WTC11 (cell line): ENCODE measurements at places on chromosomes 12 and 14.

- no peak for DNase-seq
Measured at GRCh38 chr12:9363145-9363544, 154.9 kb upstream of the PZP start.

- DNase-seq, result no peak
Measured at GRCh38 chr14:97718886-97719442, 921.8 kb downstream of the VRK1 start.

DNA sequence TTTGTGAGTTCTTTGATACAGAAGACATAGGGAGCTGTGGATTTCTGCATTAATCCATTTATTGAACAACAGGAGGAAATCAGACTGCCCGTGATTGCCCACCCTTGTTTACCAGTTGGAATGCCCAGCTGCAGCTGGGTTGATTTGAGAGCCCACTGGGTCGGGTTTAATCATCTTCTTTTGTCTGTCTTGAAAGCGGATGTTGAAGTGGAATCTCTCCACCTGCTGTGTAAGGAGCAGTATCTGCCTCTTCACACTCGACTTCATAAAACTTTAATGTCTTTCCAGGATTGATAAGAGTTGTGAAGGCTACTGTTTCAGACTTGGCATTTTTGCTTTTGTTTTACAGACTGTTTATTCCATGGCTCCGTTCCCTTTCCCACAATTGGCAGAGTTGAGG is 39.9 kb downstream of the TBC1D30 start:
- DNase-seq, result no peak

DNA sequence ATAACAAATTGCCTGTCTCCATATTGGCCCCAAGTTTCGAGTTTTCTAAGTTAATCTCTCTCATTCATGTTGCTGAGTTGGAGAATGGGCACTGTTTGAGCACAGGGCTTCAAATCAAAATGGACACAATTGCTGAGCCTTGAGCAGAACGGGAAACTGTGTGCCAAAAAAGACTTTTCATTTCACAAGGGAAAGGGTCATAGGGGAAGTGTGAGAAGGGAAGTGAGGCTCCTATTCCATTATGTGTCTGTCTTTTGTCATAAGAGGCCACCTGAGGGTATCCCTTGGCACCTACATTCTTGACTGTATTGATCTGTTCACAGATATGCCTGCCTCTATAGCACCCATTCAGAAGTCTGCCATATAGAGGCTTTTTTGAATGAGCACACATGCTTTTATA is 59.1 kb downstream of the TTLL5 start:
- no peak for DNase-seq

DNA sequence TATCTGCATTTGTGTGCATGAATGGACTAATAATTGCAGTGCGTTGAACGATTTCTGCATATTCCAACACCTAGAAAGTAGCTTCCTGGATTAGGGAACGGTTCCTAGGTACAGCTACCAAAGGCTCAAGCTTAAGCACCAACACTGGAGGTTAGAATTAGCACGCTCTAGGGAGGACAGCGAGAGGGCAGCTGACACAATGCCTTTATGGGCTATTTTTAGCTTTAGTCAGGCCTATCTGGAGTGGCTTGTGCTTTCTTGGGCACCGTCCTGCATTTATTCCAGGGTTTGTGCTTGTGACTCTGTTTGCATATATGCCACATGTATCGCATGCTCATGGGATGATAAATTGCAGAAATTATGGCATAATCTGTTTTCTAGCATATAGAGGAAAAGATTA is 13.7 kb downstream of the ETV6 start:
- DNase-seq, result no peak

DNA sequence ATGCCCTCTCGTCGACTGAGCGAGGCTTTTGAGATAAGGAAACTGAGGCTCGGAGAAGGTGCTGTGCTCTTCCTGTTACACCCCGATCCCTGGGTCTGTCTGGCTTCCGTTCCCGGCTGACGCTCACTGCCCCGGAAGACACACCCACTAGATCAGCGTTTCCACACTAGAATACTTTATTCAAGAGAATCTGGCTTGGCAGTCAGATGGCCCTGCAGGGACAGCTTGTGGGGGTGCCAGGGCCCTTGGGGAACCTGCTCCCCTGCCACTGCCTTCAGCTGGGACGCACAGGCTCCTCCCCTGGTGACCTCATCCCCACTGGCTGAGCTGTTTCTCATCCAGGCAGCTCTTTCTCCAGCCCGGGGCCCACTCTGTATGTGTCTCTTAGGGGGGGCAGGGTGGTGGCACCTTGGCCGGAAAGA is 13.7 kb downstream of the PGF start:
- no peak for DNase-seq

GRCh38 chr12:90965204-90965603 is 10.2 kb upstream of the CCER1 start:
- no peak for DNase-seq

DNA sequence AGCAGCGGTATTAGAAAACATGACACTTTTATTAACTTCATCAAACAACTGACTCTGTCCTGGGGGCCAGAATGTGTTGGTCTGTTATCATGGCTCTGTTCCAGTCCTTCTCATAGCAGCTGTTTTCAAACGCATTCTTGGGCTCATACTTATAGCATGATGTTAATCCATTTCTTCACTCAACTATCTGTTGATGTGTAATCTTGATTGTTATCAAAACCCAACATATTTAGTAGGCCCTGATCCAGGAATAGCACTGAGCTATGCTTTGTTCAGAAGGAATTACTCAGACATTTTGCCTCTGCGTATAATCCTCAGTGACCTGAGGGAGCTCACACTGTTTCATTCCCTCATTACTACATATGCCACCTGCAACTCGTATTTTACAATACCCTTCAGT is 315.9 kb downstream of the BMP4 start:
- no peak for DNase-seq

DNA sequence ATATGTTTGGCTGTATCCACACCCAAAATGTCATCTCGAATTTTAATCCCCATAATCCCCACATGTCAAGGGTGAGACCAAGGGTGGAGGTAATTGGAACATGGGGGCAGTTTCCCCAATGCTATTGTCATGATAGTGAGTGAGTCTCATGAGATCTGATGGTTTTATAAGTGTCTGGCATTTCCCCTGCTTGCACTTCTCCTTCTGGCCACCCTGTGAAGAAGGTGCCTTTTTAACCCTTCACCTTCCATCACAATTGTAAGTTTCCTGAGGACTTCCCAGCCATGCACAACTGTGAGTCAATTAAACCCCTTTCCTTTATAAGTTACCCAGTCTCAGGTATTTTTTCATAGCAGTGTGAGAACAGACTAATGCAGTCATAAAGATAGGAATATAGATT is 216.7 kb upstream of the SSTR1 start:
- no peak for DNase-seq

DNA sequence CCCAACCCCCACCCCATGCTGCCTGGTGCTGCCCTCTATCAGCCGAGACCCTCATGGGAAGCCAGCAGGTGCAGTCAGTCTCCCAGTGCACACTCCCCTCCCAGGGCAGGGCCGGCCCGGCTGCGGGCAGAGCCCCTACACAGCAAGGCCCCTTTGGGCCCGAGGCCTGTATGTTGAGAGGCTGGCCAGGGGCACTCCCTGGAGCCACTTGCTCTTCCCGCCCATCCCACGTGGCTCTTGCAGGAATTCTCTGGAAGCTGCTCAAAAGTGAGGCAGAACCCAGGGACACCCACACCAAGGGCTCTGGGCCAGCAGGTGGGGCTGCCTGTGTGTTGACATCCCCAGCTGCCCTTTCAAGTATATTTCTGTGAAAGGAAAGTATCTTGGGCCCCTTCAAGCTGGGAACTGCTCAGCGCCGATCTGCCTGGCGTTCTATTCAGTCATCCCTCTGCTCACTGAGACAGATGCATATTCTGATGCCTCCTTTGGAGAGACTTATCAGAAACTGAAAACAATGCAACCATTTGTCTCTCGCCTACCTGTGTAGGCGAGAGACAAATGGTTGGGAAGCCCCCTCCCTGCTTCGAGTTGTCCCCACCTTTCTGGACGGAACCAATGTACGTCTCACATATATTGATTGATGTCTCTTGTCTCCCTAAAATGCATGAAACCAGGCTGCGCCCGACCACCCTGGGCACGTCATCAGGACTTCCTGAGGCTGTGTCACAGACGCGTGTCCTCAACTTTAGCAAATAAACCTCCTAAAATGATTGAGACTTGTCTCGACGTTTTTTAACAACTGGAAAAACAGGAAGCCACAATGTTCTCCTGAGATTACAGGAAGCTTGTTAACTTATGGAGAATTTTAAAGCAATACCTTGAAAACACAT is 6.0 kb downstream of the GPR132 start:
- peak; percentile 46 for DNase-seq

DNA sequence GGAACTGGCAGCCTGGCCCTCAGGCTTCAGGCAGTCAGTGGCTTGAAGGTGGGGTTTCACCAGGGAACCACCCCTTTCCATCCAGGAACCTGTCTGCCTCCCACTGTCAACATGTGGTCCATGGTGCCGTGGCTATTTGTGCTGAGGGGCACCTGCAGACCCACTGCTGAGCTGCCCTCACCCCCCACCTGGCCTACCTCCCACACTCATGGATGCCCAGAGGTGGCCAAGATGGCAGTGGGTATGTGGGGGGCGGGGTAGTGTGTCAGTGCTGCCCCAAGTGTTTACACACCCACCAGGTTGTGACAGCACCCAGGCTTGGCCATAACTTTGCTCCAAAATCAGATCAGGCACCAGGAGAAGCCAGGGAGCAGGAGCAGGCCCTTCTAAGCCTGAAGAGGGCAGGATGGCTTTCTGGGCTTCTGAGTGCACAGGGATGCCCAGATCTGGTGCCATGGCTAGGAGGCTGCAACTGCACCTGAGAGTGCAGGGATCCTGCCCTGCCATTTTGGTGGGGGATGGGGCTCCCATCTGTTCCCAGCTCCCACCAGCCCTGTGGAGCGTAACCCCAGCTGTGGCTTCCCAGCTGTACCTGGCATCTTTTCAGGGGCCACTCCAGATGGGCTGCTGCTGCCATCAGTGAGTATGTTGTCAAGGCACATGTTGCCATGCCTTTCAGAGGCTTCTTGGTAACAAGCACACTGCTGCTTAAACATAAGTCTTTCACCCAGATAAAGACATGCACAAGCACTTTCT is 263.9 kb downstream of the LRIG3 start:
- no peak for DNase-seq

- DNase-seq, result no peak
Measured at GRCh38 chr14:25472700-25473099, 422.8 kb upstream of the STXBP6 start.

DNA sequence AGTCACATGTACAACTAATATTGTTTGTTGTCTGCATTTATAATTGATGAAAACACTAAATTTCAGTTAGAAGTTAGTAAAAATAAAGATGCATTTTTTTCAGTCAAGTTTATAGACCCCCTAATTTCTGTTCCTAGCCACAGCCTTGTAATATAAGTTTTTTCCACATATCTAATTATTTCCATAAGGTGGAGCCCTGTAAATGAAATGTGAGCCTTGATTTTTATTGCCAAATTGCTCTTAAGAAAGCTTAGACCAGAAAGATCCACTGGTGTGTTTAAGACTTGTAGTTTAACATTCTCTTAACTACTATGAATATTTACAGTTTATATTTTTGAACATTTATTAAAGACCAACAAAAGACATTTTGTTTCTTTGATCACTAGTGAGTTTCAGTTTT is 322.1 kb upstream of the RGS6 start:
- DNase-seq, result no peak

DNA sequence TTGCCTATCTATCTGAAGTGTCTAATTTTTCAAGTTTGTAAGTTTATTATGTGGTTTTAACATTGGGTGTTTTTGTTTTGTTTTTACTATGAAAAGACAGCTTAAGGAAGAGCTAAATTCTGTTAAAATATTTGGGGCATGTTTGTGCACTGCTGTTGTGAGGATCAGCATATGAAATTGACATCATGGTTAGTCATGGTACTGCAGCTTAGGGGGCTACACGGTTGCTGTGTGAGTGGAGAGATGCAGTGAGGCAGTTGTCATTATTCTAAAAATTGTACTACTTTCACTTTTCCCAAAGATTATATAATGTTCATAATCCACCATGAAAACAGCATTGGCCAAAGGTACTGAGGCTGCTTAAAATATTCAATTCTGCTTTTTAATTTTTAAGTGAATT is 49.0 kb downstream of the ZC3H14 start:
- DNase-seq, result no peak

DNA sequence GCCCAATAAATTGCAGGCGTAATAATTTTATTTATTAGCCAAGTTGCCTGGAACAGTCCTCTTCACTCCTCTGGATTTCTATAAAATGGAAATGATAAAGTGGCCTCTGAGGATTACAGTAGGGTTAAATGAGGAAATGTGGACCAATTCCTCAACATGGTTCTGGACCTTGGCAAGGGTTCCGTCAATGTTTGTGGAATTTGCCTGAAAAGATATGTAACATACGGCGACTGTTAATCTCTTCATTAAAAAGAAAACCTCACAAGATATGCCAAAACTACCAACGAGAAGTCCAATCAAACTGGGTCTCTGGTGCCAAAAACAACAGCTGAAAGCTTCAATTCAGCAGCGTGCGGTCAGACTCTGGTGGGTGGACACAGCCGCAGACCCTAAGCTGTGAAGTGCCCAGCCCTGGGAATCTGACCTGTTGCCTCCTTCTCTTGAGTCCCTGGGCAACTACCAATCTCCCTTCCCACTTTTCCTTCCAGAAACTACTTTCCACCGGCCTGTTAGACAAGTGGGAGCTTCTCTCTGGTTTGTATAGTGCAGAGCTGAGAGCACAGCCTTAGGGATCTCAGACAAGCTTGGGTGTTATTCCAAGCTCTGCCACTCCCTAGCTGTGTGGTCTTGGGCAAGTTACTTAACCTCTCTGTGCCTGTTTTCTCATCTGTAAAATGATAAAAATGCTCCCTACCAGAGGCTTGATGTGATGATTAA is 190.5 kb upstream of the GSC start:
- no peak for DNase-seq

GRCh38 chr12:79560225-79560889 is 130.4 kb downstream of the PAWR start:
- no peak for DNase-seq

GRCh38 chr12:11085419-11085818 is 6.7 kb downstream of the TAS2R43 start:
- DNase-seq, result no peak

DNA sequence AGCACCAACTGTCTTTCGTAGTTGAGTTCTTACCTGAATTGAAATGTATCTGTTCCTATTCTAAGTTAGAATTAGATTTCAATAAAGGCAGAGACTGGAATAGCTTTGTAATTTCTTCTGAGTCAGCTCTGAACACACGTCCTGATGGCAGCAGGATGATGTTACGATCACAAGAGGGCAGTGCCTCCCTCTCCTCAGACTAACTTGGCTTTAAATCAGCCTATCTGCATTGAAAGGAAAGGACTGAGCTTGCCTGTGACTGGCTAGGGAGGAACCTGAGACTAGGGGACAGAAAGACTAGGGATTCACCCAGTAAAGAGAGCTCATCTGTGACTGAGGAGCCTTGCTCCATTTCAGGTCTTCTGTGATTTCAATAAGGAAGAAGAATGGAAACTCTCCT is 323.7 kb upstream of the OR4E1 start:
- peak; percentile 39 for DNase-seq

DNA sequence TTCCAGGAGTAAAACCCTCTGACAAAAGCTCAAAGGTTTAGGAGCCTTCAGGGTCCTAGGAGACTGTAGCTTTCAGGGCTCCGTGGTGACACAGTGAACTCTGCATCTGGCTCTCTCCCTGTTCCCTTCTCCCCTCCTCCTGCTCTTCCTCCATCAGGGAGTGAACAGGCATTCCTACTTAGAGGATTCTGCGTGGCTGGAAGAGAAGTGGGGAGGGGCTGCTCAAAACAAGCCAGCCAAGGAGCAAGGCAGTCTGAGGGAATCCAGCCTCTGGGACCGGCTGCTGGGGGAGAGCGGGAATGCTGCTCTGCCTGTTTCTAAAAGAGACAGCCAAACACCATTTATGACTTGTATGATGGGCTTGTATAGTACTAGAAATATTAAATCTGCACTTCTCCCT is 49.5 kb downstream of the RBMS2 start:
- no peak for DNase-seq
